ENCODE measurements at places on chromosomes 7 and 10.

- DNase-seq = no peak
Observed at GRCh38 chr10:130638991-130639390, 502.8 kb downstream of the GLRX3 start.

DNA sequence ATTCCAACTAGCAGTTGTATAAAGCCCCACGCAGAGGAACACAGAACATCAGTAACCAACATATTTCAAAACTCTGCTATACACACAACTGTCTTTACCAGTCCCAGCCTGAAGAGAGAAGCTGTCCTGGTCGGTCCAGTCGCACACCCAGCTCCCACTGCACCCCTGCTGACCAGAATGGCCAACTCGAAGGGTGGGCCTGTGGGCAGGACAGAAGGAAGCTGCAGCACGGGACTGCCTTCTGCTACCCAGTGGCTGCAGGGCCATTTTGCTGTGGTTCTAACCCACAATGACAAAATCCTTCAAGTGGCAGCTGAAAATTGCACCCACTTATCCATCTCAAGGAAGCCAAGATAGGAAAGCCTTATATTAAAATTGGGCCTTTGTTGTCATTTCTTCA, 48.2 kb downstream of the GSDME start:
- DNase-seq = no peak

DNA sequence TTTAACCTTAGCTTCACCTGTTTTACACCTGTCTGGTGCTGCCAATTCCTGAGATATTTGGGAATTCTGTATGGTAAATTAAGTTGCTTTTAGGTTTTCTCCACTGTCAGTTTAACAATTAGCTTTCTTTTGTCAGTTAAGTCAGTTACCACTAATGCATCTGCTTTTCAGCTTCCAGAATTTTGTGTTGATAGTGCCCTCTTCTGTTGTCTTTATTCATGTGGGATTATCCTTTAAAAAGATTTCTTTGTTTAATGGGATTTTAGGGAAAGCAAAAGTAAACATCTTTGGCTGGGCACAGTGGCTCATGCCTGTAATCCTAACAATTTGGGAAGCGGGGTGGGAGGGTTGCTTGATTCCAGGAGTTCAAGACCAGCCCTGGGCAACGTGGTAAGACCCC, 8.1 kb downstream of the TFAM start:
- no peak for DNase-seq

DNA sequence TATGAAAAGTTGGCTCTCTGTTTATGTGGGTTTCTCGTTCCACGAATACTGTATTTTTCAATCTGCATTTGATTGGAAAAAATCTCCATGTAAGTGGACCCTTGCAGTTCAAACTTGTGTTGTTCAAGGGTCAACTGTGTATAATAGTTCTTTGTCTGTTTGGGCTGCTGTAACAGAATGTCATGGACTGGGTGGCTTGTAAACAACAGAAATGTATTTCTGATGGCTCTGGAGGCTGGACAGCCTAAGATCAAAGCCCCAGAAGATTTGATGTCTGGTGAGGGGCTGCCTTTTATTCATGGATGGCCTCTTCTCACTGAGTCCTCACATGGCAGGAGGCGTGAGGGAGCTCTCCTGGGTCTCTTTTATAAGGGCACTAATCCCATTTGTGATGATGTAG, 36.2 kb downstream of the INPP5F start:
- no peak for DNase-seq

- no peak for DNase-seq
Observed at GRCh38 chr7:80241671-80242070, 107.0 kb downstream of the GNAI1 start.

DNA sequence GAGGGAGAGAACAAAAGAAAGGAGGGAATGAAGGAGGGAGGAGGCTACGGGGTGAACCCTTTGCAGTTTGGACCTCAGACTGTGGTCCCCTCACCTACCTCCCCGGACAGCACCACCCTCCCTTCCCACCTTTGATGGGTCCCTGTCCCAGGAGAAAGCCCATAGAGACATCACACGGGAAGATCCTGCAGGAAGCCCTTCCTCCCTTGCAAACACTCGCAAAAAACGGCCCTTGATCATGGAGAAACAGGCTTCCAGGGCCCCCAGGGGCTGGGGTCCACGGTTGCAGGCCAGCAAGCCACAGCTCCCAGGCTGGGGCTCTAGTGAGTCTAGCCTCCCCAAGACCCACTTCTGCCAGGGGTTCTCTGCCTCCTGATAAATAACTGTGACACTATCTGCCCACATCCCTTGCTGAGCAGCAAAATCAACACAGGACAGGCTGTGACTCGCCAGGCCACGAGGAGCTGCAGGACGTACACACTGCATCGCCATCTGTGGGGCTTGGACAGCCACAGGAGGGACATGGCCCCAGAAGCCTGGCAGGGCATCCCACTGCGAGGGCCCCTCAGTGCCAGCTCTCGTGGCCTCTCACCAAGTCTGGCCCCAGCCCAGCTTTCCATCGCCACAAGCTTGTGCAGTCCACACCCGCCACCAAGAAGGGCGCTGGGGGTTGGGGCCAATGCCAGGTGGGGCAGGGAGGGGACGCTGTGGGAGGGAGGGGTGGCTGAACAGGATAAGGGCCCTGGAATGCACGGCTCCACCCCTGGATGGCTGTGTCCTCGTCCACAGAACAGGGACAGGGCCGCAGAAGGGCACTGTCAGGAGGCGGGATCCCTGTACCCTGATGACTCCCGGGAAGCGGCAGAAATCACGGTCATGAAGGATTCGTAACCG, 34.2 kb downstream of the PDGFA start:
- peak; percentile 44 for DNase-seq

GRCh38 chr7:7521259-7521658, 14.4 kb downstream of the COL28A1 start:
- no peak for DNase-seq

DNA sequence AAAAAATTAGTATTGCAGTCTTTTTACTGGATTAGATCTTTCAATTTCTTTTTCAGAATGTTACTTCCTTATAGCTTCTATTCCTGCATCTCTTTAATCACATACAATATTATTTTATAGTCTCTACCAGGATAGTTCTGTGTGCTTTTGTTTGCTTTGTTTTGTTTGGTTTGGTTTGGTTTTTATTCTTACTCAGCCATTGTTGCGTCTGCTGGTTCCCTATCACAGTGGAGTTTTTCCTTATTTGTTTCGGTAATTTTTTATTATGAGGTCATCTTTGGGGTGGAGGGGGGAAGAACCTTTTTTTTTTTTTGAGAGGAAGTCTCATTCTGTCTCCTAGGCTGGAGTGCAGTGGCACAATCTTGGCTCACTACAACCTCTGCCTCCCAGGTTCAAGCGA, 9.0 kb upstream of the BAIAP2L1 start:
- DNase-seq = no peak

GRCh38 chr10:106078895-106079576, 1085.5 kb downstream of the SORCS1 start:
- no peak for DNase-seq

- DNase-seq = no peak
Observed at GRCh38 chr10:18860186-18860585, 188.4 kb upstream of the MALRD1 start.

- DNase-seq = no peak
Observed at GRCh38 chr10:70885931-70886903, 2.1 kb downstream of the PCBD1 start.

DNA sequence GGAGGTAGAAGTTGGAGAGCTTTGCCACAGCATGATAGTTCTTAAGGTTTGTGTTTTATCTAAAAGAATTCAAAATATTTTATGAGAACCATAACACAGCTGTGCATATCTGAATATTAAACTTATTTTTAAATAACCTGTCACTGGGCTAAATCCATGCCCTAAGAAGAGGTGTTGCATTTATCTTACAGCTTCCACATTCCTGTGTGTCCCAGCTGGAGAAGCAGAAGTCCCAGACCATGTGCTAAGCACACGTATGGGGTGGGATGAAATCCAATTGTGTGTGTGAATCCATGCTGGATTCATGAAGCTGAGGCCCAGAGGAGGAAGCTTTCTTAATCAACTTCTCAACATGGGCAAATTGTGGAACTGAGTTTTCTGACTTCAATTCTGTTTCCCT, 121.5 kb downstream of the PKD1L1 start:
- DNase-seq = no peak

- no peak for DNase-seq
Observed at GRCh38 chr10:101493249-101493648, 94.8 kb downstream of the POLL start.

DNA sequence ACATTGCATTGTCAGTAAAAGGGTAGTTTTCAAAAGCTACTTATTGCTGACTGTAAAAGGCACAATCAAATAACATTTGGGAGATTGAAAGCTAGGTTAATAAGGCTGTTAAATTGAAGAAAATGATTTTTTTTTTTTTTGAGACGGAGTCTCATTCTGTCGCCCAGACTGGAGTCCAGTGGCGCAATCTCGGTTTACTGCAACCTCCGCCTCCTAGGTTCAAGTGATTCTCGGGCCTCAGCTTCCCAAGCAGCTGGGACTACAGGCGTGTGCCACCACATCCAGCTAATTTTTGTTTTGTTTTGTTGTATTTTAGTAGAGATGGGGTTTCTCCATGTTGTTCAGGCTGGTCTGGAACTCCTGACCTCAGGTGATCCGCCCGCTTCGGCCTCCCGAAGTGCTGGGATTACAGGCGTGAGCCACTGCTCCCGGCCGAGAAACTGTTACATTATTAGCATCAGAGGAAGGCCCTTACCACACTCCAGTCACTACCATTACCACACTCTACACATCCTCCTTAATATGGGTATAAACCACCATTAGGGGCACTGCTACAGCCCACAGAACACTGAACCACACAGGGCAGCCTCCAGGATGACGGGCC, 1.0 kb downstream of the CYP51A1 start:
- DNase-seq = no peak

- no peak for DNase-seq
Observed at GRCh38 chr7:13321316-13321715, 633.9 kb downstream of the ARL4A start.

GRCh38 chr10:77571490-77571889, 66.1 kb downstream of the KCNMA1 start:
- no peak for DNase-seq

GRCh38 chr7:134535272-134535918, 8.0 kb downstream of the AKR1B10 start:
- DNase-seq = no peak

GRCh38 chr10:44369296-44369695, 15.6 kb downstream of the CXCL12 start:
- DNase-seq = no peak

DNA sequence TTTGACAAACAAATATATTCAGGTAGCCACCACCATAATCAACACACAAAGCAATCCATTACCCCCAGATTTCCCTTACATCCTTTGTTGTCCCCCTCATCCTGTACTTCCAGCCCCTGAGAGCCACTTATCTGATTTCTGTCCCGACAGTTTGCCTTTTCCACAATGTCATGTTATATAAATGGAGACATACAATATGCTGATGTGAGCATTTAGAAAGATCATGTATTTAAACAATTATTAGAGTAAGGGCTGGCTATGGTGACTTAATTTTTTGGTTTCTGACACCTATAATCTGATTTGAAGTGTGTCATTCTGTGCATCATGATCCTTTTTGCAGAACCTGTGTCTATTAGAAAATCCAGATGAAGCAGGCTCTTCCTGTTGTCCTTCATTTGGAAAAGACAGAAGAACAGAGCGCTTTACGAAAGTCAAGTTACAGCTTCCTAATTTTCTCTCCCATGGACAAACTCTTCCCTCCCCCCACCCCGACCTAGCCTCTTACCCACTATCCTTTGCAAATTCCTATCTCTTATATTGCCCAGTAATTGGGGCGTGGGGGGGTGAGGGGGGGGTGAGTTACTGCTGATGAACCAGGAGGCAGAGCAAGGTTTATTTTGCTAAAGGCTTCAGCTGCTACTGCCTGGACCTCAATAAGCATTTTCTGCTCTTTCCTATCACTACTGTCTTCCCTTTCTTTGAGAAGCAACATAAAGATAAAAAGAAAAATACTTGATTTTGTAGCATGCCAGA, 252.4 kb upstream of the C7orf33 start:
- no peak for DNase-seq

- DNase-seq = no peak
Observed at GRCh38 chr7:87850836-87851593, 25.1 kb downstream of the SLC25A40 start.

GRCh38 chr10:113202011-113202410, 252.0 kb downstream of the TCF7L2 start:
- DNase-seq = no peak

DNA sequence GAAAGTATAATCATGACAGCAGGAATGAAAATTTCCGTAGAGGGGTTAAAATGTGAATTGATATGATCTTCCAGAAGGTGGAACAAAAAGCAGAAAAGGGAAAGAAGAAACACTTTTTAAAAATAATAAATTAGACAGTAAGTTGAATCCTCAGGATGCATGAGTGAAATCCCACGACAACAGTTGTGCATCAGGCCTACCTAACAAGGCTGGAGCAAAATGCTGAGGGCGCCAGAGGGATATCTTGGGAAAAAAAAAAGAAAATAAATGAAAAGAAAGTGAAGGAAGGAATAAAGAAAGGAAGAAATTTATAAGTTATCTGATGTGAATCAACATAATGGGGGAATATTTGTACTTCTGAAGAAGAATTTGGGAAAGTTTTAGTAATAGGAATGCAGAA, 13.0 kb upstream of the HUS1 start:
- no peak for DNase-seq

GRCh38 chr7:69020536-69020935, 577.7 kb upstream of the AUTS2 start:
- no peak for DNase-seq

DNA sequence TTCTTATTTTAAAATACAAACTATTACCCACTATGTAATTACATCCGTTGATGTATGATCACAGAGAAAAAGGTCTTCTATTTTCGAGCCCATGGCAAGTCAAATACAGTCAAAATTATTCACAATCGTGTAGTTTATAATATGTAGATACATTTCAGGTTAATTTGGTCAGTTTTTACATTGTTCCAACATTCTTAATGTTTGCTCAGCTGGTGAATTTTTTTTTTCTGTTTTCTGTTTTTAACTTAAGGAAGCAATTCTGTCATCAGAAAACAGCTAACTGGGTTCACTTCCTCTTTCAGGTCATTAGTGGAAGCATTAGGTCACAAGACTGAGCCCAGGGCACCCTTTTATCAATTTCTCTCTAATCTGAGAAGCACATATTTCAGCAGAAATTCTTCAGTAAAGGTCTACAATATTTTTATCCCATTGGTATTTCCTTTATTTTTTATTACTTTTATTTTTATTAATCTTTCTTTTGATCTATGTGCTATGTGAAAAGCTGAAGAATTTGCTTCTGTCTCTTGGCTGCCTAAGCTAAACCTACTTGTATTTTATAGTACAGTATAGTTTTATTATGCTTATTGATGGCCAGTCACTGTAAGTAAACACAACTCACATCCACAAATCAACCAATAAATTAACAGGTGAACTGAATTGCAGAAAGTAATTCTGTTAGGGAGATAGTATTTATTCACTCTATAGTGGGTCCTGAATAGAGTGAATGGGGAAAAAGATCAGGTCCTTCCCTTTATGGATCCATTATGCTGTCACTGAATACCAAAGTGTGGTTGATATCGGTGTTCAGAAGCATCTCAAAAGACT, 84.6 kb downstream of the ICA1 start:
- no peak for DNase-seq

- DNase-seq = no peak
Observed at GRCh38 chr7:101163279-101164070, 1.9 kb downstream of the VGF start.

GRCh38 chr10:96511044-96511945, 2.4 kb downstream of the TLL2 start:
- no peak for DNase-seq

GRCh38 chr10:78510566-78511323, 477.1 kb downstream of the RPS24 start:
- no peak for DNase-seq
